Fibroblast of skin of scalp (primary cell): ENCODE measurements at places on chromosomes 7 and 10.

- DNase-seq, result no peak
These were observed 666 bp upstream of the YAE1 start for GRCh38 chr7:39565538-39565937.

DNA sequence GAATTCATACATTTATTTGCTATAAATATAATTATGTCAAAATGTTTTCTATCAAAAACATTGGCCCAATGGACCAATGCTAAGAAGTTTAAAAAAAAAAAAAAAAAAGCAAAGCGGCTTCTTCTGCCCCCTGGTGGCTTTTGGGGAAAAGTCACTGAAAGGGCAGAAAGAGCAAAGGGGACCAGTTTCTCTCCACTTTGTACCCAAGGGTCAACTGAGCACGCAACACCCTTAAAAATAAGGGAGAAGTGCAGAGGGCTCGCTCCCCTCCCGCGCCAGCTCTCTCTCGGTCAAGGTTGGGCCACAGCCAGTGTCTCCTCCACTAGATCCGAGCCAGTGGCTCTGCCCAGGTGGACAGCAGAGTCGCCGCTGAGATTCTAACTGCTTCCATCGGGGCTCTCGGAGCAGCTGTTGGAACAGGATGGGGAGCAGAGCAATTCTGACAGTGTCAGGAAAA lies 136.4 kb upstream of the FGFR2 start:
- DNase-seq, result peak; percentile 41

- DNase-seq, result no peak
These were observed 39.7 kb upstream of the GPR141 start for GRCh38 chr7:37643876-37644275.

DNA sequence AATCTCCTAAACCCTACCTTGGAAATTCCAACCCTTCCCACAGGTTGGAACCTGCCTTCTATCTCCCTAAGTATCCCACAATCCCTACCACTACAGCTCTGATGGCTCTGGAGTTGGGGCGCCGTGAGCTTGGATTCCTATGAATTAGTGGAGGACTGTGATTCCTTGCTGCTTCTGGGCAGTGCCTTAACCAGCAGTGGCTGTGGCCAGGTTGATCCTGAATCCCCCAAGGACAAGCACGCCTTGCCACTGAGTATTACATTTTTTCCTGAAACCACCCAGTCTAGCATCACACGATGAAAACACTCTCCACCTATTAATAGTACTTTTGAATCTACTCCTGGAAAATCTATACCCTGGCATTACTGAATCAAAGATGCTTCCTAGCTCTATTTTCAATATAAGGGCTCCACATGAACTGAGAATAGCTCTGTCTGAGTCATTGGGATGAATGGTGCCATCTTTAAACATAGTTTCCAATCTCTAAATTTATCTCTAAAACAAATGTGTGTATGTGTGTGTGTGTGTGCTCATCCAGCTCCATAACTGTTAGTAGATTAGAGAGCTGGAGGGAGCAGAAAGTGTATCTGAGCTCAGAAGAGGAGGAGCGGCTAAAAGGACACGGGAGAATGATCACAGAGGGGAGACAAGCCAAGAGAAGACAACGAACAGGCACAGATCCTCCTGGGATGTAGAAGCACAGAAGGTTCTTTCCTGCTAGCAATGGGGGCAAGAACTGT lies 11.9 kb upstream of the INPP5F start:
- DNase-seq, result no peak

GRCh38 chr7:89023877-89024276 lies 228.3 kb upstream of the TEX47 start:
- peak; percentile 84 for DNase-seq

DNA sequence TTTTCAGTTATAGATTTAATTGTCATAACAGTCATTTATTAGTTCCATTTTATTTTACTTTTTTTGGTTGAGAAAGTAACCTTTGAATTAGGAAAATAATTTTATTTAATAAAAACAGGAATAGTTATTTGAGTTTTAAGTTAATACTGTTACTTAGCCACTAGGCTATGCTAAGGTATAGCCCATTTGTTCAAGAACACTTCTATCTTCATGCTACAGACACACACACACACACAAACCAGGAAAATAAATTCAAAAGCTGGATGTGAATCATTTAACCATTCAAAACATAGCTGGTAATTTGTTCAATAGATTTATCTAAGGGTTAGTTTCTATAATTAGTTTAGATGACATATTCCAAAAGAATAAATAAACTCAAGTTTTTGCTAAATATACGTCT lies 148.4 kb downstream of the RNF133 start:
- no peak for DNase-seq
